ENCODE measurements at places on chromosomes 1 and 21.

DNA sequence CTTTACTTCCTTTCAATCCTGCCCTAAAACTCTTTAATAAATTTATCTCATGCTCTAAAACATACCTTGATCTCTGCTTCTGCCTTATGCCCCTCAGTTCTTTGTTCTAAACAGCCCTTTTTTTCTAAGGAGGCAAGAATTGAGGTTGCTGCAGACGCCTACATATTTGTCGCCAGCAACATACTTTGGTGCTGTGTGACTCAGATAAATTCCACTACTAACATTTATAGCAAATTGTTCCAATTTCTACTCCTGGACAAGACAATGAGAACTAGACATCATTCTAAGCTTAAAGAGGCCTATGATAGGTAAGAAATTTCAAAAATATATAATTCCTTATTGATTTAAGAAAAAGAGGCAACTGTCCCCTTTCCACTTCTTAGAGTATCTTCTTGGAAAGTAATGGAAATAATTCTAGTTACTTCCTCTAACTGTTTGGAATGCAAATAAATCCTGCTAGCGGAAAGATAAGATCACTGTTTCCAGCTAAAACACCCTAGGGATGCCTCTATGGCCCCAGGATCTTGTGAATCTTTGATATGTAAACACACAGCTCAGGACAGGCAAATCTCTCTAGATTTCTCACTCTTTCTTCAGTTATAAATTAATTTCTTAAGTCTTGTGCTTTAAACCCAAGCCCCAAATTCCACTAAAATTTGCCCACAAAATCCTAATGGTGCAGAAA is 869.1 kb downstream of the KCNT2 start:
- no peak for DNase-seq

- no peak for DNase-seq
These were observed 28.6 kb downstream of the LRP8 start for GRCh38 chr1:53299233-53299632.

- DNase-seq, result peak; percentile 3
These were observed at the start of gene HOOK1 for GRCh38 chr1:59814901-59815825. HOOK1 (plus strand) TSS chr1:59814949; CDS start chr1:59815118, 169 bp downstream.

DNA sequence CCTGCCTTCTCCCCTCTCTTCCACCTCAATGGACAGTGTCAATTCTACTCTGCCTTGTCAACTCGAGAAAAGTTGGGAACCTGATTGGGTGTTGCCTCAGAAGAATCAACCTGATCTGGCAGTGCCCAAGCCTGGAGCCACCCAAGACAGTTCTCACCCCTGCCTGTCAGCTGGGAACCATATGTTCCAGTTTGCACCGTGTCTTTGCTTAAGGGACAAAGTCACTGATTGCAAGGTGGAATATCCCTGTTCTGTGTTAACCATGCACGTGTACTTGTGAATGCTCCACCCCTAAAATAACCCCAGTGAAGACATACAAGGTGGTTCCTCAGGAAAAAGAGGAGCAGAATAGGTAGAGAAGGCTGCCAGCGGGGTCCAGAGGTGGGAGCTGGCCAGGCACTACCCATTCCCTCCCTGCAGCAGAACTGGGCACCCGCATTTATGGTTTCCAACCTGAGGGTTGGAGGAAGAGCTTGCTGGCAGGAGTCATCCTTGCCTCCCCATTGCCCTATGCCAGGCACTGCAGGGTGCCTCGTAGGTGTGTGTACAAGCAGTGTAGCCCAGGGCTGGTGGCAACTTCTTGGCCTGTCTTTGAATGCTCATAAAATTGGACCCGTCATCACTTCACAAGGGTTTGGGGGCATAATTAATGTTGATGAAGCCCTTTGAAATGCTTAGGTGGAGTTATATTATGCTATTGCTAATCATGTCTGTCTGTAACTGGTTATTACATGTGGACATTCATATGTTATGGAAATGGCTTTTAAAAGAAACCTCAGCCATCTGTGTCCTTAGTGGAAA is 11.3 kb downstream of the NIPAL3 start:
- no peak for DNase-seq

DNA sequence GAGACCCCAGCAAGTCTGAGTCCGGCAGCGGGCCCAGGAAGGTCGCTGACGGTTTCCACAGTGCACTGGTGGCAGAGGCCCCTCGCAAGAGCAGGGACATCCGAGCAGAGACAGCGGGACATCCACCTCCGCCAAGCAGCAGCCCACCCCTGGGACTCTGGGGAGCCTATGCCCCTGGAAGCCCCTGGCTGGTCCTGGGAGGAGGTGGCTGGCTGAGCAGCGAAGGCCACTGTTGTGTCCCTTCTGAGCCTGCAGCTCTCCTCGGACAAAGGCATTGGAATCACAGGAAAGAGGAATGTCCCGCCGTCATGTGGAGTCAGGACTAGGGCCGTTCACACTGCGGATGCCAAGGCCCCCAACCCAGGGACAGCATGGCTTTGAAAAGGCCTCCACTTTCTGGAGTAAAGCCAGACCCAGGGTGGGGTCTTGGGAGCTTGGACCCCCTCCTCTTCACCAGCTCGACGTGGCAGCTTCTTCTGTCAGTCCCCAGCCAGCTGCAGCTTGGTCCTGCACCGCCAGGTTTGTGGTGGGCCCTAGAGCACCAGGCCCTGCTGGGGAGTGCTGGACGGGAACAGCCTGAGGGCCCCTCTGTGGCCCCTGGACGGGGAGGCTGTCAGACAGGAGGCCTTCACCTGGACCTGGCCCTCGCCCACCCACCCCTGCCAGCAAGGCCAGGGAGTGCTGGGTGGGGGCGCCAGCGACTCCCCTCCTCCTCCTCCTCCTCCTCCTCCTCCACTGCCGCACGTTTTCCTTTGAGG is 1.4 kb downstream of the MEGF6 start:
- DNase-seq, result no peak

DNA sequence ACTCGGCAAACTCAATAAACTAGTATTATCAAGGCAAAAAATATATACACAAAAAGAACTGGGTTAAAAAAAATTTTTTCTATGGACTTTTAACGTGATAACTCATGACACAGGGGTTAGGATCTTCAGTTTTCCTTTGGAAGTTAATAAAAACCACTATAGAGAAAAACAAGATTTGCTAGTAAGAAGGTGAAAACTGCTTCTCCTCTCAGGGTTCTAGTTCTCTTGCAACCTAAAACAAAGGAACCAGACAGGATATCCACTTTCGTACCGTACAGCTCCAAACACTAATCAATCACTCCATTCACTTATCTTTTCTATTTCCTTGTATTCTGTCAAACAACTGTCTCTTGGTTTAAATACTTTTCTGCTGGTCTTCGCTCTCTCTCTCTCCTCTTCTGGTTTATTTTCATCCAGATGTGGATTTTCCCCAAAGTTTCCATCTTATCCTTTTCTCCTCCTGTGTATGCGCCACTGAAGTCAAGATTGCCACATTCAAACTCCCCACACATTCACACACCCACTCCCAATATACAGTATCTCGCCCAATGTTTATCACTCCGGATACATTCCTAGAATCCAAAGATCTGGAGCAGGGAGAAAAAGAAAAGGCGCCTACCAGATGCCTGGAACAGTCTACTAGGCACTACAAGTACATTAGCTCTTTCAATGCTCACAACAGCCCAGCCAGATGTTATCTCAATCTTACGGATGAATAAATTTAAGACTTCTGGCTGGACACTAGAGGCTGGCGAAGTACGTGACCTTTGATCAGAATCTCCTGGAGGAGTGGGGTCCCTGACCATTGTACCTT is 775 bp upstream of the PRPF38B start:
- DNase-seq, result no peak

DNA sequence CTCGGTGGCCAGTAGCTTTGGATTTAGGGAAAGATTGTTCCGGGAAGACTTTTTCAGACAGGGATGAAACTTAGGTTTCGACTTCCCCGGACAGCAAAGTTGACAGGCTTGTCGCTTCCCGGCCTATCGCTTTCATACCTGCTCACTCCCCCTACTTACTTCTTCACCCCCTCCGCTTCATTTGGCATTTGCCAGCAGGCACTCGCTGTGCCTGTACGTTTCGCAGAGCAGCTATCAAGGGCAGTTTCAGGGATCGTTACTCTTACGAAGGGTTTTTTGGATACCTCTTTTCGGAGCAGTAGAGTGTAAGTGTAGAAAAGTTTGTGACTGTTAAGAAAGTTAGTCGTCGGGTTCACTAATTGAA is 393 bp downstream of the BLZF1 start:
- DNase-seq, result no peak

DNA sequence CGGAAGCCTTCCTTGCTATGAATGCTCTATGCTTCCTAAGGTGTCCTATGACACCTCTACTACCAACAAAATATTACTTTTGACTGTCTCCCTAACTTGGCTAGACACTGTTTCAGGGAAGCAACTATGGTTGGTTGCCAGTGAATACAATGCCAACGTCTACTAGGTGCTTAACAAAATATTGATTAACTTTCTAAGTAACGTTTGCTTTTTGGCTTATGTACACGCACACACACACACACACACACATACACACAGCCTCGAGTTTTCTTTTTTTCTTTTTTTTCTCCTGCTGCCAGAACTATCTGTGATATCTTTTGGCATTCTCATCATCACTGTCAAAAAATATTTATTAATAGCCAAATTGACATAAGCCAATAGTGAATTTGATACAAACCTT is 864.0 kb downstream of the PLA2G4A start:
- no peak for DNase-seq

DNA sequence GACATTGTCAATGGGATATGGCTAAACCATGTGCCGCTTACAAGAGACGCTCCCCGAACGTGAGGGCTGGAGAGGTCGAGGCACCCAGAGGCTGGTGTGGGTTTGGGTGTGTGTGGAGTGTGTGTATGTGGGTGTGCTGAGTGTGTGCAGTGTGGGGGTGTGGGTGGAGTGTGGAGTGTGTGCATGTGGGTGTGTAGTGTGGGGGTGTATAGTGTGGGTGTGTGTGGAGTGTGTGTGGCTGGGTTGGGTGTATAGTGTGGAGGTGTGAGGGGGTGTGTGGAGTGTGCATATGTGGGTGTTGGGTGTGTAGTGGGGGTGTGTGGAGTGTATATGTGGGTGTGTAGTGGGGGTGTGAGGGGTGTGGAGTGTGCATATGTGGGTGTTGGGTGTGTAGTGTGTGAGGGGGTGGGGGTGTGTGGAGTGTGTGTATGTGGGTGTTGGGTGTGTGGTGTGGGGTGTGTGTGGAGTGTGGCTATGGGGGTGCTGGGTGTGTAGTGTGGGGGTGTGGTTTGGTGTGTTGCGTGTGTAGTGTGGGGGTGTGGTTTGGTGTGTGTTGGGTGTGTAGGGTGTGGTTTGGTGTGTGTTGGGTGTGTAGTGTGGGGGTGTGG is 42.2 kb downstream of the SLC19A1 start:
- no peak for DNase-seq

GRCh38 chr21:39885119-39885848 is 18.0 kb downstream of the PCP4 start:
- DNase-seq, result no peak

DNA sequence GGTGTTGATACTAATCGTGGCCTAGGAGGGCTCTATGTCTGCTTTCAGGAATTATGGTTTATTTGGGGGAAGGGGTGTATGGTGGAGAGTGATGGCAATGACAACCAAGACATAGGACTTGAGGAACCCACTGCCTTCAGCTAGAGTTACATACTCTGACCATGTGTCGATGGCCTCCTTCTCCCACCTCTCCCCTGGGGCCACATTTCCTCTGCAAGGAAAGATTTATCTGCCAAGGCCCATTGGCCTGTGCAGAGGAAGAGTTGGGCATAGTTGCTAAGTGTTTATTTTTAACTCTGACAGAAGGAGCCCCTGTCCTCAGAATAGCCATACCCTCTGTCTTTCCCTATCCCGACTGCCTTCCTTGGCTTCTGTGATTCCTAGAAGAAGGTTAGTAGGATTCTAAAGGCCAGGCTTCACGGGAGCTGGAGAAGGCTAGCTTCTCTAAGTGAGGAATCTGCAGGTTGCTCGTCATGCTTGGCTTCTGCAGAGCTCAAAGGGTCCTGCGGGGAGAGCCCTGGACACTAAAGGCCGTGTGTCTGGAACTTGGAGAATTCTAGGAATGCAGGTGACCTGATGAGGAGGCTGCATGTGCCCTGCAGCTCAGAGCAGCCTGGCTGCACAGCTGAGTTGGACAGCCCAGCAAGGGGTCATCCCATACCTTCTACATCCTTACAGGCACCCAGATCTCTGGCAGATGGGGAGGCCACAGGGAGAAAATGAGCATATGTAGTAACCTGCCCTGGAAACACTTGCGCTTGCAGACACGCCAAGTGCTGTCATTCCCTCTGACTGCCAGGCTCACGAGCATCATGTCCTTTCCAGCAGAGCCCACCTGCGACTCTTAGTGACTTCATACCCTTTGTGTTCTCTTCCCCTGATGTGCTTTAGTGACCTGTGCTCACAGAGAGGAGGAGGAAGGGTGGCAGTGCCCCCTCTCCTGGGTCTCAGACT is 9.7 kb downstream of the MAPKAPK2 start:
- no peak for DNase-seq

DNA sequence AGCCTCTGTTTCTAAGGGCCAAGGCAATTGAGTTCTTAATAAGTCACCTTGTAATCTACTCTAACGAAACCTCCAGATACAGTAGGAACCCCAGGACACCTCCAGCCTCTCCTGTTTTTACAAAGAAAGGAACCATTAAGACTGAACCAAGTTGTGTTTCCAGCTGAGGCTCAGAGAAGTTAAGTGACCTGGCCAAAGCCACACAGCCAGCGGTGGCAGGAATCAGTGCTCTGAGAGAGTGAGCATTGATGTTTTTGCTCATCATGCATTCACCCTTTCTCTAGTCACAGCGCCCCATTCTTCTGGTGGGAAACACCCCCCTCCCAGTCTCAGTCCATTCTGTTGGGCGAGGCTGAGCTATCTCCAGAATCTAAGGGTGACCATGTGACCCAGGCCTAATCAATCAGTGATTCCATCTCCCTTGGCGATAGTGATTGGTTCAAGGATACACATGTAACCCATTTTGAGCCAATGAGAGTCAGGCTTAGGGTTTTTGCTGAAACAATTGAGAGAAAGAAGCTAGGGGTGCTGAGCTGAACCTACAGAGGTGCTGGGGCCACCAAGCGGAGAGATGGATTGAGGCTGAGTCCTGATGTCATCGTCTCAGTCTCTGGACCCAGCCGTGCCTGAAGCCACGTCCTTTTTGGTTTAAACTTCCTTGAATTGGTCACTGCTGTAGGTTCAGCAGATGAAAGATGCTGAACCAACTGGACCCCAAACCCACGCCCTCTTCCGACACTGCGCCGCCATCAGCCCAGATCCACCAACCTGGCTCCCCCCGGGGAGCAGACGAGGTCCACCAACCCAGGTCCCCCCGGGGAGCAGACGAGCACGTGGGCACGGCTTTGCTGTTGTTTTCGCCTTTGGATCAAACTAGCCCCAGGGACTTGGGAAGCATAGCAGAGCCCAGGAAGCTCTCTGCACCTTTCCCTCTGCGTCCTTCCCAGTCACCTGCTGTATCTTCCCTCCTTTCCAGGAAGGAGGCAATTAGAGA is 28.0 kb upstream of the RERE start:
- no peak for DNase-seq

GRCh38 chr1:63662056-63662836 is 69.0 kb downstream of the PGM1 start:
- DNase-seq, result no peak

GRCh38 chr1:81998165-81998564 is 197.4 kb downstream of the ADGRL2 start:
- DNase-seq, result no peak
